NCI-H226 (cell line): ENCODE measurements at places on chromosomes 4 and X.

- no peak for DNase-seq
These were observed 10.8 kb downstream of the G6PD start for GRCh38 chrX:154535892-154536291.

DNA sequence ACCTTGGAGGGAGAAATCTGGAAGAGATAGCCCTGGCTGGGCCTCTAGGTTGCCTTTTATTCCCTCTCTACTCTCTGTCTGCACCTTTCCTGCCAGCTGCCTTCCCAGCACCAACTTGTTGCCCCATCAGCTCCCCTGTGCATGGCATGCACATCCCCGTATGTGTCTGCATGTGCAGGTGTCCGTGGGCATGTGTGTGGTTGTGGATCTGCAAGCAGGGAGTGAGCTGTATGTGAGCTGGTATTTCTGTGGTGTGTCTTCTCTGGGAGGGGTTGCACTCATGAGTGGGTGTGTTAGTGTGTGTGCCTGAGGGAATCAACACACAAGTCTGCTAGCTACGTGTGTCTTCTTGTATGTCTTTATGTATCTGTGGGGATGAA, 9.9 kb downstream of the L1CAM start:
- DNase-seq: no peak

DNA sequence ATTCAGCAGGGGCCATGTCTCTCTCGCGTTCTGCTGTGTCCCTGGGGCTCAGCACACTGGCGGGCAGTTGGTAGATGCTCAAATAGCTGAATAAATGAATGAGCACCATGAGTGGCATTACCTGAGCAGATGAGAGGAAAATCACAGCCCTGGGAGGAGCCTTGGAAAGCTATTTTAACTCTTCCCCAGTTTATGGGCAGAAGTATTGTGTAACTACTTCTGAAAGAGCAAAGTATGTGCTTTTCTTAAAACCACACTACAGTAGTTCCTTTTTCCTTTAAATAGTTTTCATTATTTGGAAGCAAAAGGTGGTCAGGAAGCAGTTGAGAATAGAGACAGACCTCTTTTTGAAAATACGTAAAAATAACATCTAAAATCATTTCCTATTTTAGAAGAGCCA, 3.0 kb upstream of the PLAC1 start:
- no peak for DNase-seq

DNA sequence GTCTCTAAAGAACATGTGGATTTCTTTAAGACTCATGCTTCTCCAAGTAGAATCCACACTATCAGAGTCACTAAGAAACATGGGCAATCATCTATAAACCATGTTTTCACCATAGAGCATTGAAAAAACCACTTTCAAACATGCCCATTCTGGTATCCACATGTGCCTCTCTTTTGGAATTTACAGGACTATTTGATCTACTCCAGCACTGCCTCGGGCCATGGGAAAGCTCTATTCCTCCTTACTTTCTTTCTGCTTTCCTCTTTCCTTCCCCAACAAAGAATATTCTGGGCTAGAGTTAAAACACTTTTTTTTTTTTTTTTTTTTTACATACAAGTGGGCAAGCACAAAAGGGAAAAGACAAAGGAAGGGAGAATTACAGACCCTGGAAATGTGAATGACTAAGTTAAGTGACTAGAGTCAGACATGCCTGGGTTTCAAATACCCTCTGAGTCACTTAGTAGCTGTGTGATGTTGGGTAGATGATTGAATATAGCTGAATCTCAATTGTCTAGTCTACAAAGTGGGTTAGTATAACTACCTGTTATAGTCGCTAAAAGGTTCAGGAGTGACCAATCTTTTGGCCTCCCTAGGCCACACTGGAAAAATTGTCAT, 847.7 kb upstream of the INTU start:
- DNase-seq: no peak

- peak; percentile 54 for DNase-seq
These were observed 242.7 kb upstream of the ETNPPL start for GRCh38 chr4:109005523-109005922.

- DNase-seq: no peak
These were observed 43.9 kb downstream of the RAB40A start for GRCh38 chrX:103475381-103475780.
